ENCODE measurements at places on chromosomes 5 and 9. TPM values are rescaled to one million over a fixed set of nuclear protein-coding genes. Genes with fewer than 3 reads are reported as not detected.

CDO1 gene
- 1.6 TPM for total RNA-seq

SLC34A1 gene
- 0.05 TPM for total RNA-seq

SOHLH1 gene
- total RNA-seq: not detected

MZB1 gene
- 400 TPM for total RNA-seq

TNFSF15 gene
- total RNA-seq: 1.5 TPM

PLCXD3 gene
- total RNA-seq: 0.05 TPM

ACSL6 gene
- total RNA-seq: 1.7 TPM

ZNF300 gene
- 7.7 TPM for total RNA-seq

All from thymus (tissue), 14 donors.